ENCODE measurements at places on chromosomes 2 and 18. TPM values are rescaled to one million over a fixed set of nuclear protein-coding genes. Genes with fewer than 3 reads are reported as not detected.

GRCh38 chr18:30775629-30776028 lies 266.9 kb downstream of the DSC3 start:
- no peak for DNase-seq

DNA sequence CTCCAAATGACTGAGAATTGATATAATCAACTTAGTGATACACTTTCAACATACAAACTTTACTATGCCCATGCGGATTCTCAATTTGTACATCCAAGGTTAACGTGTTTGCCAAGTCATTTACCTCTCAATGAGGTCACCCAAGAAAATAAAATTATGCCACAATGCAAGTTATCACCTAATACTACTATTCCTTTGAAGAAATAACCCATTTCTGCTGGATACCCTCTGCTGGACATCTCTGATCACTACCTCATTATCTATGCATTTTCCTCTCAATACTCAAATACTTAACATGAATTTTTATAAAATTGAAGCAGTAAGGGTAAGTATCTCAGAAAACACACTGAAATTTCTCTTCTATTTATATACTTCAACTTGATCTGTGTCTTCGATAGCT lies 12.7 kb downstream of the HNRNPLL start:
- peak; percentile 7 for DNase-seq

DNA sequence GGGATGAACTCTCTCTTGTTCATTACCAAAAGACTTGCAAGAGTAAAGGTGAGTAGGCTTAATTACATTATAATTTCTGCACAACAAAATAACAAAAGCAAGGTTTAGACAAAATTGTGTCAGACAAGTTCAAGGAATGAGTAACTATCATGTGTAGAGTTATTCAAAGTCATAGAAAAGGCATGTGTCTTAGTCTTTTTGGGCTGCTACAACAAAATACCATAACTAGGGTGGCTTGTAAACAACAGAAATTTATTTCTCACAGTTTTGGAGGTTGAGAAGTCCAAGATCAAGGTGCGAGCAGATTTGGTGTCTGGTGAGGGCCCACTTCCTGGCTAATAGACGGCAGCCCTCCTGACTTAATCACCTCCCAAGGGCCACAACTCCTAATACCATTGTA lies 37.6 kb downstream of the IL1R2 start:
- no peak for DNase-seq

DNA sequence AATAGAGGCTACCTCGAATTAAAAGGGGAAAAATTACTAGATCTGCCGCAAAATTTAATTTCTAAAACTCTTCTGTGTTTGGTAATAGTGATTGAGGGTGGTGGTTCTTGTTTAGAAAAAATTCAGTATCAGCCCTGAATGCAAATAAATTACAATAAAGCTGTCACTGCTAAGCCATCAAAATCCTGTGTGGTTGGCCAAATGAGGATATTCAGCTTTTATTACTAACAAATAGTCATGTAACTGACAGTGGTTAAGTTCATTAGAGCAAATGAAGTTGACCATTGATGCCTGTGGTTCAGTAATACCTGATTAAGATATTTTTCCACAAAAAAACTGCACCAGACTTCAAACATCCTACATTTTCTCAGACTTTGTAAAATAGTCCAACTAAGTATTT lies 14.4 kb downstream of the PPP1CB start:
- DNase-seq = no peak

- no peak for DNase-seq
These were observed 176.7 kb downstream of the NRP2 start for GRCh38 chr2:205858881-205859441.

DNA sequence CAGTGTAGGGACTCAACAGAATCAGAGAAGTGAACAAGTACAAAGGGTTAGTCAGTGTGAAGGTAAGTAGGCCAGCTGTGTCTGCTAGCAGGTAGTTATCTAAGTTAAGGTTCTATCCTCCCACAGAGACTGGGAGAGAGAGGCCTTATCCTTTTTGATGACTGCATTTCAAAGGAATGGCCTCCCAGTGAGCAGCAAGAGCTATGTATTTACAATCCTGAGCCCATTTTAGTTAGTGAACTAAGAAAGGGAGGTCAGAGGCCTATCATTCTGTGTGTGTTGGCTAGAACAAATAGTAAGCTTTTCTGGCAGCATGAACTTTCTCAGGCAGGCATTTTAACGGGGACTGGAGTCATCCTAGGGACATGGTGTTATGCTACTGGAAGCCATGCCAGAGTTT lies 182.9 kb downstream of the VWC2L start:
- no peak for DNase-seq

GRCh38 chr2:100537918-100538317 lies 24.9 kb upstream of the PDCL3 start:
- DNase-seq = no peak

- no peak for DNase-seq
These were observed 446 bp downstream of the COPS9 start for GRCh38 chr2:240135706-240136012.

GRCh38 chr2:28522481-28522880 lies 26.6 kb downstream of the PLB1 start:
- no peak for DNase-seq

The ADGRF3 gene
- under 0.01 TPM for total RNA-seq

The UPP2 gene
- total RNA-seq = not detected

The FLACC1 gene
- 0.60 TPM for total RNA-seq

Data from lung microvascular endothelial cell (primary cell).